ENCODE measurements at places on chromosomes 1 and 21.

GRCh38 chr1:162168261-162168660, 98.8 kb downstream of the NOS1AP start:
- no peak for DNase-seq

DNA sequence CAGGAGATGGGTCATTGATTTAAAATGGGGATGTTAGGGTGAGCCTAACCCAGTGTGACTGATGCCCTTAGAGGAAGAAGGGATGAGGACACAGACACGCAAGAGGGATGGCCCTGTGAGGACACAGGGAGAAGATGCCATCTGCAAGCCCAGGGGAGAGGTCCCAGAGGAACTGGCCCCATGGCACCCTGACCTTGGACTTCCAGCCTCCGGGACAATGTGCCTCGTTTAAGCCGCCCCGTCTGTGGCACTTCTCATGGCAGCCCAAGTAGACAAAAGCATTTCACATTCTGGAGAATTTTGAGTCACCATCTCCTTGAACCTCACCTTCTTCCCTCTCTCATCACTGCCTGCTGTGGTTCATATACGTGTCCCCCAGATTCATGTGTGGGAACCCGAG, 20.1 kb upstream of the PCBP3 start:
- no peak for DNase-seq

- DNase-seq = no peak
Observed at GRCh38 chr1:9592510-9593075, 3.9 kb downstream of the TMEM201 start.

DNA sequence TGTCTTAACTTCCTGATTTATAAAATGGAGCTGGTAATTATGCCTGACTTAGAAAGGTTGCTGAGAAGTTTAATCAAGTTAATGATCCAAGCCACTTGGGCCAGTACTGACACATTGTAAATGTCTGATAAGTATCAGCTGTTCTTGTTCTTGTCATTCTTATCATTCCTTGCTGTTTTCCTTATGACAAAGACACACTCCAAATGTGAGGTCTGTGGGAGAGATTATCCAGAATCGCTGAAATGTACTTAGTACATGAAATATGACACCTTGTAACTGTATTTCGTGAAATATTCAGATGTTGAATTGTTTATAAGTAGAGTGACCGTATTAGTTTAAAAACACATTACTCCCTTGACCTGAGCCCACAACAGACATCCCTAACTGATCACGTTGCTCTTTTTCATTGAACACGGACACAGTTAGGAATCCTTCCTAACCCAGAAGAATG, 6.1 kb downstream of the AADACL4 start:
- DNase-seq = no peak

- DNase-seq = no peak
Observed at GRCh38 chr1:196690582-196690981, 38.7 kb downstream of the CFH start.

- DNase-seq = no peak
Observed at GRCh38 chr21:26506956-26507355, 66.1 kb downstream of the CYYR1 start.

DNA sequence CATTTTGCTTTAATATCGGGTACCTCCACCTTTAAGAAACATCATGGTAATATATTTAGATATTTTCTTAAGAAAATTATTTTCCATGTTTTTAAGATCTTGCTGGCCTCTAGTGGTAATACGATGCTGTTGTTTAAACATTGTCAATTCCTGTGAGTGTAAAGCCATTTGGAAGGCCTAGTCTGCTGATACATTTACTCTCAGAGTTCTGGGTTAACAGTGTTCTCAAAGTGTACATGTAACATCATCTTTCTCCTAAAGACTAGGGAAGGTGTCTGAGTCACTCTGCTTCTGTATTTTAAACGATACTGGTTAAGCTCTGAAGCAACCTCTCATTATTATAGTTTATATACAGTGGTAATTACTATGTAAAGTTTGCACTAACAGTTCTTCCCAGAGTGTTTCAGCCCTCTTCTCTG, 189.1 kb downstream of the RASAL2 start:
- no peak for DNase-seq

GRCh38 chr1:2269193-2269921, 41.2 kb downstream of the SKI start:
- DNase-seq = no peak

DNA sequence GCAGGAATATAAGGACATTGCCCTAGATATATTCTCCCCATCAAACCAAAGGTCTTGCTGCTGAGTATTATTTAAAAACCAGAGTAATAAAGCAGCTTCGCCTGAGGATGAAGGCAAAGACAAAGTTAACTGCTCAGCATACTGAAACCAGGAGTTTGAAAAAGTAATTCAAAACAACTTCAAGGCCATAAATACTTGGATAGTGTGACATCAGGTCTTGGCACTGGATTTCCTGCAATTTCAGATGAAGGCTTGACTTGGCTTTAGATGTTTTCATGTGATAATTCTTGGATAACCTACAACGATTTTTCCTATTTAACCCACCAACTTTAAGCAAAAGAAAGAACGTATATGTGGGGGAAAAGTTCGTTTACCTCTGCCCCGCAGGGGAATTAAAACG, 10.6 kb downstream of the SOD1 start:
- DNase-seq = no peak

GRCh38 chr1:40710581-40711315, 19.2 kb downstream of the NFYC start:
- no peak for DNase-seq

GRCh38 chr1:212488436-212489283, 55.9 kb downstream of the NENF start:
- DNase-seq = peak; percentile 66

- no peak for DNase-seq
Observed at GRCh38 chr1:229124116-229124515, 146.8 kb upstream of the RAB4A start.

- no peak for DNase-seq
Observed at GRCh38 chr1:53543778-53544695, 84.8 kb downstream of the DMRTB1 start.

- no peak for DNase-seq
Observed at GRCh38 chr1:201259476-201260235, 23.6 kb upstream of the PKP1 start.

- DNase-seq = no peak
Observed at GRCh38 chr1:67580691-67581403, 104.2 kb upstream of the GADD45A start.

GRCh38 chr1:55316502-55316901, 101.3 kb upstream of the USP24 start:
- no peak for DNase-seq

GRCh38 chr1:192735298-192735915, 73.4 kb upstream of the RGS2 start:
- no peak for DNase-seq

GRCh38 chr1:180954801-180955165, 42.1 kb downstream of the KIAA1614 start:
- no peak for DNase-seq

- peak; percentile 60 for DNase-seq
Observed at GRCh38 chr1:205680073-205680851, at the start of gene SLC45A3. SLC45A3 (minus strand) TSS chr1:205680509; CDS start chr1:205664656, 15,853 bp downstream.

DNA sequence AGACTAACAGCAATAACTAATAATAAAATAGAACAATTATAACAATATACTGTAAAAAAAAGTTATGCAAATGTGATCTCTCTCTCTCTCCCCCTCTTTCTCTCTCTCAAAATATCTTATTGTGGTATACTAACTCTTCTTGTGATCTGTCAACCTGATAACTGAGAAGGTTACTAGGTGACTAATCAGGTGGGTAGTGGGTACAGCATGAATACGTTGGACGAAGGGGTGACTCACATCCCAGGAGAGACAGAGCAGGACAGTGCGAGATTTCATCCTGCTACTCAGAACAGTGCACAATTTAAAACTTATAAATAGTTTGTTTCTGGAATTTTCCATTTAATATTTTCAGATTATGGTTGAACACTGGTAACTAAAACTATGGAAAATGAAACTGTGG, 257.5 kb downstream of the LRRC40 start:
- DNase-seq = no peak

DNA sequence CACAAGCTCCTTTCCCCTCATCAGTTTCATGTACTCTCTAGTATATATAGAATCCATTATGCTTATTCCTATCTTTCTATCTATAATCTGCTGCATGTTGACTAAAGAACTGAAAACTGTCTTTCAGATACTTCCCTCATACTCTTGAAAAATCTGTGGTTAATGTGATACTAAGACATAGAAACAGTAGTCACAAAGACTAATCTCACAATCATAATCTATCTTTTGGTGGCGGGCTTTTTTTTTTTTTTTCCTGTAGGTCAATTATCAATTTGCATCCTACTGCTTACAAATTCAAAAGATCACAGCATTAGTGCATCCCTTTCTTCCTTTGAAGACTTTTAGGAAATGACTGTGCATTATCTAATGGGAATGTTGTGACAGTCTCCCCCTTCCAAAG, 4.7 kb downstream of the UBR4 start:
- no peak for DNase-seq

DNA sequence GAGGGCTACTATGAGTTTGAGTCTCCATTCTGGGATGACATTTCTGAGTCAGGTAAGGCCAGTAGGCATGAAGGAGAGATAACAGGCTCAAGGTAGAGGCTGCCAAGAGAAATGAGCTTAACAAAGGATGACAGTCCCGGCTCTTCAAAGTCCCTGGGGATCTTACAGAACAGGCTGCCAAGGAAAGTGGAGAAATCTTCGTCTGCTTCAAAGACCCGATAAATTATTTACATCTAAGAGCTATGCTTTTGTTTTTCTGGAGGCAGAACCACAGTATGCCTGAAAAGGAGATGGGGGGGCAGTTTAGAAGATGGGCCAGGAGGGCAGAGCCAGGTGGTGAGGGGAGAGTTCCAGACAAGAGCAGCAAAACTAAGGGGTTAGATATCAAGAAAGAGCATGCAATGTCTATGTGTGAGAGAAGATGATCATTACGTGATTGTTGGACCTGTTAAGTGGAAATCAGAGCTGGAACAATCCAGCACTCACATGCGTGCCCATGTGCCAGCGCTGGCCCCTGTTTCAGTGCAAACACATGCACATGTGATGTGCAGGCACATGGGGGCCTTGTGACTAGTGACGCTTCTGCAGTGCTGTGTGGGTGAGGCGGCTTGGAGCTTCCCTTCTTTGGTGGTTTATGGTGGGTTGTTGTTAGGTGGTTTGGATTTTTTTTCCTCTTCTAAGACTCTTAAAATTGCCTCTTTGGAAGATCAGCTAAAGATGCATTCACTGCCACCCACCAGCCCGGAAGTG, 25.7 kb downstream of the CAMK1G start:
- no peak for DNase-seq

DNA sequence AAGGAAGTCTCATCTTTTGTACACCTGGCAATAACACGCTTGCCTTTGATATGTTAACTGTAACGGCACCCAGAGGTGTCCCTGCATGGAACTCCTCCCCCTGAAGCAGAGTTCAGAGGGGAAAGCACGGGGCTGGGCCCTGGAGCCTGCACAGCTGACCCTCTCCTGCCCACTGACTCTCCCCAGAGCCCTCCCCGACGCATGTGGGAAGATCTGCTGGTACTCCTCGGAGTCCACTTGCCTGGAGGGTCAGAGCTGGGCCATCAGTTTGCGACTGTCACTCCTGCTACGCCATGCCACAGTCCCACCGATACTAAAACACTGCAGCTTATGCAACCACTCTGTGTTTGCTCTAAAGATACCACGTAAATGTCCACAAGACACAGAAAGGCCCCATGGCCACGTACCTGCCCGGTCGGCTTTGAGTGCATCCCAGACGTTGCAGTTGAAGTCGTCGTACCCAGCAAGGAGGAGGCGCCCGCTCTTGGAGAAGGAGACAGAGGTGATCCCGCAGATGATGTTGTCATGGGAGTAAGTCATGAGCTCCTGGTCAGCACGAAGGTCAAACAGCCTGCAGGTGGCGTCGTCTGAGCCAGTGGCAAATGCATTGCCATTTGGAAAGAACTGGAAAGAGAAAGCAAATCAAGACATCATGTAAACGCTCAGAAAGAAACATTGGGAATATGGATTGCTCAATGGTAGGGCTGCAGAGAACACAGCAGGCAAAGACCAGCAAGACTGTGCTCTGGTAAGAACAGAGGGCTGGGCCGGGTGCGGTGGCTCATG, 10.6 kb upstream of the NADK start:
- peak; percentile 48 for DNase-seq

- DNase-seq = peak; percentile 25
Observed at GRCh38 chr1:222618880-222619596, 1.1 kb downstream of the MIA3 start.

DNA sequence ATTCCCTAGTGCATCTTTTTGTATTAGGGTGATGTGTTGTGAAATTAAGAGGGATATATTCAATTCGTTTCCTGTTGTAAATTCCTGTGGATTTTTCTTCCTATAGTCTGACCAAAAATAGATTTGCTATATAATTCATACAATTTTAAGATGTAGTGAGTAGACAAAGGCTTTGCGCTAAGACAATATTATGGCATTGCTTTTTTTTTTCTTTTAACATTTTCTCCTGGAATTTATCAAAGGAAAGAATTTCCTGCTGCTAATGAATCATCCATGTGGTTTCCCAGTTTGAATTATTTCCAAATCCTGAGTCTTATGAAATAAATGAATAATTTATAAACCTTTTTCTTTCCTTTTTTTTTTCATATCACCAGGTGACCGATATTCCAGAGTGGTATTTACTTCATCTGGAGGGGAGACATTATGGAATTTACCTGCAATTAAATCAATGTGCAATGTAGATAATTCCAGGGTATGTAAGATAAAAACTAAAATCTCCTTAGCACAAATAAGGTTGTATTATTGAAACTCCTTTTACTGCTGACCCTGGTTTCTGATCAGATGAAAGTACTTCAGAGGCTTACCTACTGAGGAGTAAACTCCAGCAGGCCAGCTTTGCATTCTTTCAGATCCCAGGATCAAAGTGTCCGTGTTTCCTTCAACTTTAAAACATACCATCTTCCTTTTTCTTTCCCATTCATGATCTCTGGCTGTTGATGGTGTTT, 148.4 kb downstream of the TLR5 start:
- no peak for DNase-seq

All from transverse colon (tissue), 4 donors.